ENCODE measurements at places on chromosomes 7 and 10.

DNA sequence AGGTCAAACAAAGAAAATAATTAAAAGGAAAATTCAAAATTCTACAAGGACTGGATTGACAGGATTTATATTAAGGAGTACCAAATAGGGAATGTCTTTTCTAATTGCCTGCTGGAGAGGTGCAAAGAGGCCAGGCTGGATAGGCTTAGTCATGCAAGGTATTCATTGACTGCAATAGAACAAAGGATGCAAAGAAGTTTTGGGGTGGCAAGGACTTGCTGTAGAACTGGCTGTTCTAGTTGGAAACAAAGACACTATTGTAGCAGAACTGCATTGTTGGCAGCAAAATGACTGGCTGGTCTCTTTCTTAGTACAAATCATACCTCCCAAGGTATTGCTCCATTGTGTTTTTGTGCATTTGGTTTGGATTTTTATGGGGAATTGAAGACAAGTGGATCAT is 10.1 kb downstream of the ITGB8 start:
- DNase-seq: no peak

DNA sequence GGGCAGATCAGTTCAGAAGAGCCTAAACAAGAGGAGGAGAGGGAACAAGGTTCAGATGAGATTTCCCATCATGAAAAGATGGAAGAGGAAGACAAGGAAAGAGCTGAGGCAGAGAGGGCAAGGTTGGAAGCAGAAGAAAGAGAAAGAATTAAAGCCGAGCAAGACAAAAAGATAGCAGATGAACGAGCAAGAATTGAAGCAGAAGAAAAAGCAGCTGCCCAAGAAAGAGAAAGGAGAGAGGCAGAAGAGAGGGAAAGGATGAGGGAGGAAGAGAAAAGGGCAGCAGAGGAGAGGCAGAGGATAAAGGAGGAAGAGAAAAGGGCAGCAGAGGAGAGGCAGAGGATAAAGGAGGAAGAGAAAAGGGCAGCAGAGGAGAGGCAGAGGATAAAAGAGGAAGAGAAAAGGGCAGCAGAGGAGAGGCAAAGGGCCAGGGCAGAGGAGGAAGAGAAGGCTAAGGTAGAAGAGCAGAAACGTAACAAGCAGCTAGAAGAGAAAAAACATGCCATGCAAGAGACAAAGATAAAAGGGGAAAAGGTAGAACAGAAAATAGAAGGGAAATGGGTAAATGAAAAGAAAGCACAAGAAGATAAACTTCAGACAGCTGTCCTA is 52.7 kb upstream of the AGBL3 start:
- no peak for DNase-seq

DNA sequence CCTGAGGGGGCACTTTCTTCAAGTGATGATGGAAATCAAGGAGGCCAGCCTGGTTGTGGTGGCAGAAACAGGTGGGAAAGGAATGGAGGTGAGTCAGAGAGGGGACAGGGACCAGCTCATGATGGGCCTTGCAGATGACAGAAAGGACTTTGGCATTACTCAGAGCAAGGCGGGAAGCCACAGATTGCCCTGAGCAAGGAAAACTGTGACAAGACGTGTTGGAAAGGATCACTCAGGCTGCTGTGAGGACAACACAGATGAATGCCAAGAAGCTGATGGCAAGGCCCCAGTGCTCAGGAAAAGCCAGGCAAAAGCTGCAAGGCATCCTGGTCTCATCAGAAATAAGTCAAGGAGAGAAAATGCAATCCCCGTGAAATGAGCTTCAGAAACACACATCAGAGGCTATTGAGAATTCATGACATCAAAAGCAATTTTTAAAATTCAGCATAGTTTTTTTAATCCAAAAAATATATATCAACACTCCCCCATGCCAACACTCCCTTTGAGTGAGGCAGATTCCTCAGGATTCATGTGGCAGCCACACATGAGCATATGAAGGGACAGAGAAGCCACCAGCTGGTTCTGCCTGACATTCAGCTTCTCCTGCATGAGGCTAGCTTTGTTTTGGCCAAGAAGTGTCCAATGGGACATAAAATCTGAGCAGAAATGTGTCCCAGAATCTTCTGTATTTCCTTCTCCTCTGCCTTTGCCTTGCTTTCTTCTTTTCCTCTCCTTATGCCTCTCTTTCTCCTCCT is 244.5 kb upstream of the MYO3A start:
- DNase-seq: no peak

GRCh38 chr7:155725006-155725355 is 80.5 kb downstream of the RBM33 start:
- no peak for DNase-seq

DNA sequence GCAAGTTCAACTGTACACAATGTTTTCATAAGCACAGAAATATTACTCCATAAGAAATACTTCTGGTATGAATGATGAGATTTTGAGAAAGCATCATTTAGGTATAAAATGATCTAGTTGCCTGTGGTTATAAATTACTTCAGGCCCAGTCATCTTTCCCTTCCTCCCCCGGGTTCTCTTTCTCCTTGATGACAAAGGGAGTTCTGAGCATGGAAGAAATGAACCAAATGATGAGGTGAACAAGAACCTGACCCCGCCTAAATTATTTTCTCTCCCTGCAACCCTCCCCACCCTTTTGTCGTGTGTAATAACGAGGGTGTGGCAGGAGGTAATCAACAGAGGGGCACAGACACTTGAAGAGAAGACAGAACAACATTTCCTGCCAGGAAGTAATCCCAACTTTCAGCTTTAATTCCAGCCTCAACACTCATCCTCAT is 319.6 kb upstream of the SP8 start:
- DNase-seq: no peak

GRCh38 chr10:31479752-31480151 is 160.7 kb downstream of the ZEB1 start:
- no peak for DNase-seq

GRCh38 chr7:7772397-7772821 is 54.0 kb upstream of the RPA3 start:
- peak; percentile 10 for DNase-seq

DNA sequence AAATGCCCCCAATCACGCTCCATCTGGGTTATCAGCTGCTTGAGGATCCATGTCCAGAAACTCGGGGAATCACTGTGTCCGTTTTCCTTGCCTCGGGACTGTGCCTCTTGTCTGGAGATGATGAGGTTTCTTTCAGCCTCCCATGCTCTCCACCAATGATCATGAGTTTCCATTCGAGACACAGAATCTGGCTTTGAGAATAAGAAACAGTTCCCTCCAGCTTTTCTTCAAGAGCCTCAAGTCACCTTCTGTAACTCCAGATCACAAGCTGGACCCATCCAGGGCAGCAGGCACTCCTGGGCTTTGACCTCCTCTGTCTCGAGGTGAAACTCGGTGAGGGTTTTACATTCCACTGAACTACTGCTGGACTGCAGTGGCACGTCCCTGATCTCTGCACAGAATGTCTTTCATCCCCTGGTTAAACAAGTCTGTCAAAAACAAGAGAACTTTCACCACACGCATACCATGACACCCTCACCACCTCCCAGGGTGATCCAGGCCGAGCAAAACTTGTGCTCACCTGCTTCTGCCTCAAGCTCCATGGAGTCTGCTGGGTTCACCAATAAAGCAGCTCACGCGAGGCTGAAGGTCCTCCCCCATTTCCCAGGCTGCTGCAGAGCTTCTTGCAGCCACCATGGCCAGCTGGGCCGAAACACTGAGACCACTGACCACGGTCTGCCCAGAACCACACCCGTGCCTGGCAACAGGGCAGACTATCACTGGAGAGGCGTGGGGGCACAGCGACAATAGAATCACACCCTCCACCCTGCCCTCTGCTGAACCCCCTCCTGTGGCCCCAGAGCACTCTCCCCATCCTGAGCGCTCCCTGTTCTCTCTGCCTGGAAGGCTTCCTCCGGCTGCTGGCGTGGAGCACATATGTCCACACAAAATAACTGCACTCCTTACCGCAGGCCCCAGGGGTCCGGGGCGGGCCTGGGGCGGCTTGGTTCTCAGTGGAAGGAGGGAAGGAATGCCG is 25.1 kb downstream of the MAT1A start:
- DNase-seq: no peak

- DNase-seq: no peak
Observed at GRCh38 chr10:95651346-95652060, 5.0 kb downstream of the ALDH18A1 start.

DNA sequence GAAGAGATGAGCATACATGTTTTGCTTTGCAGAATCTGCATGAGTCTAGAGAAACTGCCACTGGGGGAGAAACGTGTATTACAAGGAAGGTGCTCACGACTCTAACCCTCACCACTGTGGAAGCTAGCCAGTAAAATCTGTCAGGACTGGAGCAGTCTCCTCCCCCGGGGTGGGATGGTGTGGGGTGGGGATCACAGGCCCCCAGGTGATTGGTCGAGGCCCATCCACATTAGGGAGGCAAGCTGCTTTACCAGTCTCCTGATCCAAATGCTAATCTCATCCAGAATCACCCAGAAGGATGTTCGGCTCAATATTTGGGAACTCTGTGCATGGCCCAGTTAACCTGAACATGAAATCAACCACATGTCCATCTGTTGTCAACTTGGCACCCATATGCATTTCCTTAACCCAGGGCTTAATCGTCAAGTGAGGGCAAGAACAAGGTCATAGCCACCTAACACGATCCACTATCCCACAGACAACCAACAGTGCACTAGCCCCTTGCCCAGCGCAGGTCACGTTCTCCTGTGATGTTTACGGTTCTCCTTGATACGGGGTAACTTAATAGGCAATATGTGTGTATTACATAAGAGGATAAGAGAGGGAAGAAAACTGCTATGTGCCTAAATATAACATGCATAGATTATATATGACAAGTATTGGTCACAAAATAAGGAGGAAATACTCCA is 40.8 kb downstream of the DNAJB6 start:
- no peak for DNase-seq

DNA sequence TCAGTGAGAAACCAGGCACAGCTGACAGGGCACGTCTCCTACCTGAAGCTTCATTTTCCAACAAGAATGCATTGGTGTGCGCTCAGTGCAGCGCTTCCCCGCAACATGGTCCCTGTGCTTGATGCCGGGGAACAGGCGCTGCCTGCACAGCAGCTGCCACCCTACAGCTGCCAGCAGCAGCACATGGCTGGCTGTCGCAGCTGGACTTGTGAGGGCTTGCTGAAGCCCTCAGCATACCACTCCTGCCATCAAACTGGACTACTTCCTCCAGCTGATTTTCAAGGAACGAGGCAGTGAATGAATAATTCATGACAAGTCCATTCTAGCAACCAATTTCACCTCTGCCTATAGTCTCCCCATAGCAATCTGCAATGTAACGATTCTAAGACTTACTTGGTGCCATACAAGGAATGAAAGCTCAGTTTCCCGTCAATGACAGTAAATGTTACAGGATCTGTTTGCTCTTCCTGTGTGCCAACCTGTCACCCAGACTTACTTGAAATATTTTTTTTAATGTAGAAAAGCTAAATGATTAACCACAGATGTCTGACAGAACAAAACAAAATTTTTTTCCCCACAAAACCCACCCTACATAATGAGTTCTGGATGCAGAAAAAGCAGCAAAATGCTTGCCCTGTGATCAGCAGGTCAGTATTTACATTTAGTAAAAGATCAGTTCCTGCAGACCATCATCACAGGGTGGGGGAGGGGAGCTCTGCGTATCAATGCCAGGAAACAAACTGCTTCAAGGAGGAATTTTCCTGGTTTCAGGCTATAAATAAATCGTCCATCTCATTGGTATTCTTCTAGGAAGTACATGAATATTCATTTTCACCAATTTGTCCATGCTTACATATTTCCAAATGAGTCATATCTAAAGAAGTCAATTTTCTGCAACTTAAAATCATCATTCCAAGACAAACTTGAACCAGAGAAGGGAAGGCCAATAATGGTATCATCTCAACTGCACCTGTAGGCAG is 140.6 kb downstream of the ALOX5 start:
- DNase-seq: no peak

GRCh38 chr10:63199716-63200115 is 66.6 kb downstream of the NRBF2 start:
- DNase-seq: no peak
